Fibroblast of skin of left biceps (primary cell): ENCODE measurements at places on chromosomes 1 and 21.

- no peak for DNase-seq
Measured at GRCh38 chr1:110786802-110787327, 86.1 kb upstream of the CD53 start.

DNA sequence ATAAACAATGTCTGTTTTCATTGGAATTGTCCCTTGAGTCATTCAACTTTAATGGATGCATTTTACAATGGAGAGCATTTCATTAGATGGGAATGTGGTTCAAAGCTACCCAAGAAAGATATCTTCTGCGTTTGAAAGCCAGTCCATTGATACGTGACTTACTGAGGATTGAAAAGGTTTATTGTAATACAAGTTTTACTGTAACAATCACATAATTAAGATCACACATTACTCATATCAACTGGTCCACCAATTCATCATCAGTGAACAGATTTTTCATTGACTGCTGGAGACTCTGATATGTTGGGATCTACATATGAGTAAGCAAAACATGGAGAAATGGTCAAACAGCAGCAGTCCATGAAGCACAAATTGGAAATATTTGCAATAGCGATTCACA lies 32.8 kb downstream of the KRTAP24-1 start:
- no peak for DNase-seq

DNA sequence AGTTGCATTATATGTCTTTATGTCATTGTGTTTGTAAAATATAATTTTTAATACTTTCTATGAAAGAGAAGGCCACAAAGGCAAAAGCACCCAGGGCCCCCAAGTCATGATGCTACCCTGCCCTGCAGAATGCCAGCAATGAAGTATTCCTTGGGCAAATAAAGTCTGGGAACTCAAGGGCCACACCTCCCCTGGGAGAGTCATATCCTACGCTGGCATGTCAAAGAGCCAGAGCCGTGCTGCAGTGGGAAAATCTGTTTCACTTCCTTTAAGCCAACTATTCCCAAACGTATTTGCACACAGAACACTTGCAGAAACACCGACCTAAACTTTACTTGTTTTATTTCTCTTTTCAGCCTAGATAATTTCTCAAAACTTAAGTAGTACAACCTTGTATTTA lies 98.4 kb upstream of the KAZN start:
- no peak for DNase-seq

- DNase-seq: no peak
Measured at GRCh38 chr1:162223488-162223887, 153.2 kb downstream of the SPATA46 start.

DNA sequence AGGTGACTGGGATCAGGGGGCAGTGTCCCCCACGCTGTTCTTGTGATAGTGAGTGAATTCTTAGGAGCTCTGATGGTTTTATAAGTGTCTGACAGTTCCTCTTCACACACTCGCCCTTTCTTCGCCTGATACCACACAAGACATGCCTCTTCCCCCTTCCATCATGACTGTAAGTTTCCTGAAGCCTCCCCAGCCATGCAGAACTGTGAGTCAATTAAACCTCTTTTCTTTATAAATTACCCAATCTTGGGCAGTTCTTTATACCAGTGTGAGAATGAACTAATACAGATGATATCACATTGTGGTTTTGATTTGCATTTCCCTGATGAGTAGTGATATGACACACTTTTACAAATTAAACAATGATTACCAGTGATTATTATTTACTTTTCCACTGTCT lies 229.9 kb downstream of the AKT3 start:
- no peak for DNase-seq

GRCh38 chr1:18764362-18764761 lies 95.1 kb downstream of the TAS1R2 start:
- no peak for DNase-seq

DNA sequence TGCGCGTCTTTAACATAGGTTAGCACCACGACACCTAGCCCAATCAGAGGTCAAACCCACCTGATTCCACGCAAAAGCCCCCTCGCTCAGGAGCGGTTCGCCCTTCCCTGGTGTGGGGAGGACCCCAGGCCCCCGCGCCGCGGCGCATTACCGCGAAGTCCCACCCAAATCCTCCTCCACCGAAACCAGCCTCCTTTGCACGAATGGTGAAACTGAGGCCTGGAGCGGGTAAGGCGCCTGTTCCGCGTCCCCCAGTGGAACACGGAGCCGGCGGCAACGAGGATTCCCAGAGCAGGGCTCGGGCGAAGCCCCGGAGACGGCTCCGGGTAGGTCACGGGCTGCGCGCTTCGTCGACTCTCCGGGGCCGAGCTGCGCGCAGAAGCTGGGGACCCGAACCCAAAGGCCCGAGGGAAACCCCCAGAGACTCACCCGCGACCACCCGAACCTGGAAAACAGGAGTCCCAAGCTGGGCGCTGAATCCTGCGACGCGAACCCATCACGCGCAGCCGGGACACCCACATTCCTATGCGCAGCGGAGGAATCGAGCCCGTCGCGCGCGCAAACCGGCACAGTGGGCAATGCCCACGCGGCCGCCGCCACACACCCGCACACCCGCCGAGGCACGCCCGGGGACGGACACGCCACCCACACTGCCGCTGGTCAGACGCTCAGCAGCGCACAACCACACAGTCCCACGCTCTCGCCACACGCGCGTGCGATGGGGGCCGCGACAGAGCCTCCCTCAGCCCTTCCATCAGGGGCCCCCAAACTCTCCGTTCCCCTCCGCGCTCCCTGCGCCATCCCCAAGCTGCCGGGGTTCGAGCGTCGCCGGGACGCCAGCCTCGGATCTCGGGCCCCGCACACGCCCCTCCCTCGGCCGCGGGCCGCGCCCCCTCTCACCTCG lies 507 bp downstream of the GLIS1 start:
- DNase-seq: no peak

GRCh38 chr1:202272103-202272845 lies 69.5 kb downstream of the UBE2T start:
- no peak for DNase-seq
